Ovary (tissue), 10 donors: ENCODE measurements at places on chromosomes 12 and 14. TPM values are rescaled to one million over a fixed set of nuclear protein-coding genes. Genes with fewer than 3 reads are reported as not detected.

The NKX2-8 gene
- not detected for total RNA-seq

DNA sequence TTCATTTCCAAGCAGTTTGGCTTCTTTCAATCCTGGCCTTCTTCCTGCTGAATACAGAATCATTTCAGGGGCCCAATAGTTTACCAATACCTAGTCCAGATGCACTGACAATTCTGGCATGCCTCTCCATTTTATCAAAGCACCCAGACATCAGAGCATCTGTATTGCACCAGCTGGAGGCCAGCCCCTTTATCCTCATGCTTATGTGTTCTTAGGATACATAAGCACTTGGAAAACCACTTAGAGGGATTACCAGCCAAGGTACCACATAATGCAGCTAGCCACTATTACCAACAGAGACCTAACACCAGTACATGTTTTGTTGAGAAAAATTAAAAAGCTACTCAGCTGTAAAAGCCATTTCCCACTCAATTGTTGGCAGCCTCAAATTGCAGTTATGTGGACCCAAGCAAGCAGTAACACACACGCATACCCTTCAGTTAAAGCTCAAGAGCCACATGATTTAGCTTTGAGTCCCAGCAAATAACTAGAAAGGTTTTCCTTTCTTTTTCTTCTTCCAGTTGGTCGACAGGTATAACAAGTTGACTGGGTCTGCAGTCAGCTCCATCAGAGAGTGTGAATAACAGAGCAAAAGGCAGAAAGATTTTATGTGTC lies 263.8 kb downstream of the DIO2 start:
- H3K27me3 ChIP-seq = no peaks in the 10 kb centered on the region
- H3K36me3 ChIP-seq = no peaks in the 10 kb centered on the region
- no peak for DNase-seq

DNA sequence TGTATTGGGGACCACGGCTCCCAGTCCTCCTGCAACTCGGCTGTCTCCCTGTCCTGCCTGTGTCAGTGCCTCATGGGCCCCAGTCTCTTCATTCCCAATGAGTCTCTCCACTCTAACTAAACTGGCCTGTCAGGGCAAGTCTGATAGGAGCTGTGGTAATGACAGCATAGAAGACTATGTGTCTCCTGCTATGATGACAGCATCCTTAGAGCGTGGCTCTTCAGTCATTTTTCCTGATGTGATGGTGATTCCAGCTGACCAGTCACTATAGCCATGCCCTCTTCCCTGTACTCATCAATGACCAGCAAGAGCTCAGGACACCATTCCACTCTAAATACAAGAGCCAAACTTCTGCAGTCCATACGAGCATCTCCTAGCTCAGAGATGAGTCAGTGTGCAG lies 339.8 kb downstream of the PCNX1 start:
- H3K27ac ChIP-seq = no peak overlapping the region
- no peak overlapping the region for H3K4me3 ChIP-seq
- no peaks in the 10 kb centered on the region for H3K27me3 ChIP-seq
- no peaks in the 10 kb centered on the region for H3K36me3 ChIP-seq

DNA sequence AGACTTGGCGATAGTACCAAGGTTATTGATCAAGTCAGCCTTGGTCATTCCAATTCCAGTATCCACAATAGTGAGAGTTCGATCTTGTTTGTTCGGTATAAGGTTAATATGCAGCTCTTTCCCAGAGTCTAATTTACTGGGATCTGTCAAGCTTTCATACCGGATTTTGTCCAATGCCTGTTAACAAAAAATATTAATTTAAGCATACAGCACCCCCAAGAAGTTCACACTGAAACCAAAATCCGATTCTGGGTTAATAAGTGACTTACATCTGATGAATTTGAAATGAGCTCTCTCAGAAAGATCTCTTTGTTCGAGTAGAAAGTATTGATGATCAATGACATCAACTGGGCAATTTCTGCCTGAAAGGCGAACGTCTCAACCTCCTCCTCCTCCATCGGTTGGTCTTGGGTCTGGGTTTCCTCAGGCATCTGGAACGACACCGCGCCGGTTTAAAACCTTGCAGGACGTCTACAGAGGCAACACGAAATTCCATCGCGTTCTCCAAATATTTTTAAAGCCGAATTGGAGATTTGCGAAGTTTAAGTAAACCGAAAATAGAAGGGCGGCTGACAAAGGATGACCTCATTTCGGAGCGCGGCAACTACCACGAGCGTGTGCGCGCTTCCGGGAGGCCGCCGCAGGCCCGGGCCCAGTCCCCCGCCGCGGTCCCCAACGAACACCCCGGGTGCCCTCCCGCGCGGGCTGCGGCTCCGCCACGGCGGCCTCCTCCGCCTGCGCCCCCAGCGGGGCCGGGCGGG lies 716 bp downstream of the HSP90AA1 start:
- peak overlapping the region; percentile 96 for H3K4me3 ChIP-seq
- H3K27me3 ChIP-seq = no peaks in the 10 kb centered on the region
- DNase-seq = peak; percentile 56

DNA sequence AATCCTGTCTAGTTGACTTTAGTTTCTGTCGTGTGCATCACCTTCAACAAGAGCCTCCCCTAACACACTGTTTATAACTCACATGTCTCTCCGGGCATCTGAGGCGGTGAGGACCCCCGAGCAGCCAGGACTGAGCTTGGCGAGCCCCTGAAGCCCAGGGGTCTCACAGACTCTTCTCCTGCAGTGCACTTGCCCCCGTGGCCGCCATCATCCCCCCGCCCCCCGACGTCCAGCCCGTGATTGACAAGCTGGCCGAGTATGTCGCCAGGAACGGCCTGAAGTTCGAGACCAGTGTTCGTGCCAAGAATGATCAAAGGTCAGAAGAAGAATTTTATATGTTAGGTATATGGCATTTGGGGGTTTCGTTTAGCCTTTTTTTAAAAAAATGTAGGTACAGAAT lies 43.3 kb downstream of the SFSWAP start:
- H3K27me3 ChIP-seq = no peaks in the 10 kb centered on the region
- H3K36me3 ChIP-seq = no peaks in the 10 kb centered on the region
- H3K4me3 ChIP-seq = no peak overlapping the region
- no peak overlapping the region for H3K27ac ChIP-seq

GRCh38 chr12:110001596-110001995 lies 2.4 kb downstream of the ANKRD13A start:
- H3K36me3 ChIP-seq = no peaks in the 10 kb centered on the region
- peaks cover 7% of the 10 kb centered on the region for H3K4me1 ChIP-seq
- H3K4me3 ChIP-seq = no peak overlapping the region
- H3K27ac ChIP-seq = no peak overlapping the region

- no peaks in the 10 kb centered on the region for H3K27me3 ChIP-seq
- H3K36me3 ChIP-seq = no peaks in the 10 kb centered on the region
- no peak overlapping the region for H3K4me3 ChIP-seq
- no peak for DNase-seq
These were observed 1167.5 kb downstream of the AACS start for GRCh38 chr12:126232711-126233110.

DNA sequence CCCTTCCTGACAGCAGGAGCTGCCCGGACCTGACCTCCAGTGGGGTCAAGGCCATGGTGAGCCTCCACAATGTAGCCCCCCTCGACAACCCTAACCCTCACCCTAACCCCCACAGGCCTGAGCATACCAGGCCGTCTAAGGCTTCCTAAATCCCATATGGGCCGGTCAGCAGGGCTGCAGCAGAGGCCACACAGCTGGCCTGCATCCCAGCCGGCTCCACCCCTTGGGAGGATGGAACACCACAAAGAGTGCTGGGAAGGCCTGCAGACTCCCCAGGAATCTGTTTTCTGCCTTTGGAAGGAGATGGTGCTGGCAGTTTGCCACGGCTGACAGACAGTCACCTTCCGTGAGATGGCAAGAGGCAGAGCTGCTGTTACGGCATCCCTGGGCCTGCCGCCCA lies 2.8 kb downstream of the TMEM179 start:
- H3K27ac ChIP-seq = no peak overlapping the region
- peaks cover 7% of the 10 kb centered on the region for H3K4me1 ChIP-seq
- H3K27me3 ChIP-seq = no peaks in the 10 kb centered on the region
- DNase-seq = peak; percentile 12

GRCh38 chr14:100989924-100990323 lies 86.4 kb upstream of the RTL1 start:
- H3K27ac ChIP-seq = no peak overlapping the region
- DNase-seq = no peak
- H3K4me3 ChIP-seq = no peak overlapping the region
- H3K27me3 ChIP-seq = no peaks in the 10 kb centered on the region
- no peaks in the 10 kb centered on the region for H3K36me3 ChIP-seq
